ENCODE measurements at places on chromosomes 12 and 14.

- no peak for DNase-seq
These were observed 319.8 kb downstream of the CEP128 start for GRCh38 chr14:80621701-80622100.

- no peak for DNase-seq
These were observed 198.0 kb upstream of the EEA1 start for GRCh38 chr12:93127107-93127560.

GRCh38 chr12:9634177-9634803 is 26.6 kb upstream of the KLRB1 start:
- peak; percentile 16 for DNase-seq

- no peak for DNase-seq
These were observed 13.8 kb upstream of the KCNJ8 start for GRCh38 chr12:21788089-21788983.

DNA sequence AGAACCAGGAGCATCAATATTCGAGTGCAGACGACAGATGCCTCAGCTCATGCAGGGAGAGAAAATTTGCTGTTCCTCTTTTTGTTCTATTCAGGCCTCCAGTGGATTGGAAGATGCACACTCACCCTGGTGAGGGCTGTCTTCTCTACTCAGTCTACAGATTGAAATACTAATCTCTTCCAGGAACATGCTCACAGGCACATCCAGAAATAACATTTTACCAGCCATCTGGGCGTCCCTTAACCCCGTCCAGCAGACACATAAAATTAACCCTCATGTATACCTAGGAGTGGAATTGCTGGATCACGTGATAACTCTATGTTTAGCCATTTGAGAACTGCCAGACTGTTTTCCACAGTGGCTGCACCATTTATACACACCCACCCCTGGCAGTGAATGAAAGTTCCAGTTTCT is 4.5 kb upstream of the OAS2 start:
- no peak for DNase-seq

DNA sequence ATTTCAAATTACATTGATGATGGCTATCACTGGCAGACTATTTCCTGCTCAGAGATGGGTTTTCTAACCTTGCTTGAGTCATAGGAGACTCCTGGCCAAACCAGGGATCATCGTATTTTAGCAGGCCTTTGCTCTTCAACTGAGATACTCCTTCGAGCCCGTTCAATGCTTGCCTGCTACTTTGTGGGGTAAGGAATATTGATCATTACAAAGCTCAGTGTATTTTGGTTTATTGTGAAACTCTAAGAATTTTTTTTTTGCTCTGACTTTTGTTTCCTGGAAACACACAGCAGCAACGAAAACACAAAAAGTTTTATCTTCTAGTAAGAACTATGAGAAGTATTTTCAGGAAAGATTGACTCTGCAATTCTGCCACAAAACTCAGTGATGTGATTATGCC is 4.1 kb downstream of the GPRC5D start:
- DNase-seq, result no peak

DNA sequence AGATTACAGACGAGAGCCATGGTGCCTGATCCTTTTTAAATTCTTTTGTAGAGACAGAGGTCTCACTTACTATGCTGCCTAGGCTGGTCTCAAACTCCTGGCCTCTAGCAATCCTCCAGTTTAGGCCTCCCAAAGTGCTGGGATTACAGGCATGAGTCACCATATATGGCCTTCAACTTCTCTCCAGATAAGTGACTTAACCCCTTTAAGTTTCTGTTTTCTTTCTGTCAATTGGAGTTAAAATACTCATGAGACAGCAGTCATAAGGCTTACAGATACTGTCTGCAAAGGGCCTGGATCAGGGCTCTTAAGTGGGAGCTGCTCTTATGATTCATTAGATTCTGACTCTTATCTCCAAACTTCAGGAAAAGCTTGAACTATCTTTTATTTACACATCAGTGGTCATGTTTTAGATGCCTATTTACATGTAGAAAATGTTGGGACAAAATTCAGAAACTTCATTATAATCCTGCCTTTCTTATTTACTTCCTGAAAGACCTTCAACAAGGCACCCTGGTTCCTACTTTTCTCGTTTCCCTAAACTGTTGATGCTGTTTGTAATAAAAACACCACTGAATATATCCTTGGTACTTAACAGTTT is 271.5 kb upstream of the TBX3 start:
- DNase-seq, result no peak

GRCh38 chr14:74821267-74821915 is 54.6 kb downstream of the PROX2 start:
- DNase-seq, result no peak

DNA sequence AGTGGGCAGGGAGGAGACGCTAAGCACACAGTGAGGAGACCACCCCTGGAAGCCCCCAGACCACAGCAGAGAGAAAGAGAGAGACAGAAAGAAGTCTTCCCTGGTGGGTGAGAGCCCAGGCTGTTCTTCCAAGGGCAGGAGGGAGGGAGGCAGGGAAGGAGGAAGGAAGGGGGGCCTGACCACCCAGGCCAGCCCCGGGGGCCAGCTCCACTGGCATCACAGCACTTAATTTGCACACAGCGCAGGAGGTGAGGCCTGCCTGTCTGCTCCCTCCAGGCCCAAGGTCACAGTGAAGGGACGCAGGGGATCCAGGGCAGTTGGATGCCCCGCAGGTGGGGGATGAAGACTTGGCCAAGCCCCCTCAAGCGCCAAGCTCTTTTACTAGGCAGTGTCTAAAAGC is 141.9 kb upstream of the C14orf180 start:
- DNase-seq, result no peak

- DNase-seq, result no peak
These were observed 156.5 kb upstream of the PLEKHG7 start for GRCh38 chr12:92546259-92546634.

- DNase-seq, result peak; percentile 41
These were observed 2.8 kb downstream of the PIANP start for GRCh38 chr12:6697584-6698351.

- DNase-seq, result no peak
These were observed 25.2 kb upstream of the OAS1 start for GRCh38 chr12:112881602-112882001.

DNA sequence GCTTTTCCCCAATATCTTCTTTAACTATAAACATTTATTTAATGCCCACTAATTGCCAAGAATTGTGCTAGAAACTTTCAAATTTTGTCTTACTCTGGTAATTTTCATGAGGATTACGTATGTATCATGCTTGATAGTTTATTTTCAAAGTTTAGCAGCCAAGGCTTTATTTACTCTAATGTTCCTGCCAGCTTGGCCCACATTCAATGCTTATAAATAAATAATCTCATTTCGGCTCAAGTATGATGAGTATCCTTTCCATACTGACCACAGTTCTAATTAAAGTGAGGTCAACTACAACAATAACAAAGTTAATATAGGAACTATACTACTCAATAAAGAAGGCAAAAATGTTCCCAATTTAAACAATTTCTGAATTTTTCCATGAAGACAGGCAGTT is 259.2 kb downstream of the MED13L start:
- no peak for DNase-seq

DNA sequence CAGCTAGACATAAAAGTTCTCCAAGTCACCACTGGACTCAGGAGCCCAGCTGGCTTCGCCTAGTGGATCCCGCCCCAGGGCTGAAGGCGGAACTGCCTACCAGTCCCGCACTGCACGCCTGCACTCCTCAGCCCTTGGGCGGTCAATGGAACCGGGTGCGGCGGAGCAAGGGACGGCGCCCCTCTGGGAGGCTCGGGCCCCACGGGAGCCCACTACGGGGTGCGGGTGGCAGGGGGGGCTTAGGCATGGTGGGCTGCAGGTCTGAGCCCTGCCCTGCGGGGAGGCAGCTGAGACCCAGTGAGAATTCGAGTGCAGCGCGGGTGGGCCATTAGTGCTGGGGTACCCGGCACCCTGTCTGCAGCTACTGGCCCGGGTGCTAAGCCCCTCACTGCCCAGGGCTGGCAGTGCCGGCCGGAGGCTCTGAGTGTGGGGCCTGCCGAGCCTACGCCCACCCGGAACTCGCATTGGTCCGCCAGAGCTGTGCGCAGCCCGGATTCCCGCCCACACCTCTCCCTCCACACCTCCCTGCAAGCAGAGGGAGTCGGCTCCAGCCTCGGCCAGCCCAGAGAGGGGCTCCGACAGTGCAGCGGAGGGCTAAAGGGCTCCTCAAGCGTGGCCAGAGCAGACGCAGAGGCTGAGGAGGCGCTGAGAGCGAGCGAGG is 11.4 kb upstream of the G2E3 start:
- DNase-seq, result no peak

GRCh38 chr12:55065535-55065934 is 45.8 kb downstream of the NEUROD4 start:
- DNase-seq, result no peak

- no peak for DNase-seq
These were observed 326.4 kb downstream of the NUAK1 start for GRCh38 chr12:105812366-105812765.

GRCh38 chr12:50740307-50740706 is 23.6 kb upstream of the ATF1 start:
- no peak for DNase-seq

GRCh38 chr12:75042125-75042524 is 167.5 kb downstream of the KCNC2 start:
- DNase-seq, result no peak

- DNase-seq, result no peak
These were observed 86.8 kb downstream of the ADGRD1 start for GRCh38 chr12:131040491-131040890.

- DNase-seq, result no peak
These were observed 27.2 kb upstream of the MLXIP start for GRCh38 chr12:122051231-122051876.

GRCh38 chr12:21852251-21852650 is 77.7 kb upstream of the KCNJ8 start:
- no peak for DNase-seq

DNA sequence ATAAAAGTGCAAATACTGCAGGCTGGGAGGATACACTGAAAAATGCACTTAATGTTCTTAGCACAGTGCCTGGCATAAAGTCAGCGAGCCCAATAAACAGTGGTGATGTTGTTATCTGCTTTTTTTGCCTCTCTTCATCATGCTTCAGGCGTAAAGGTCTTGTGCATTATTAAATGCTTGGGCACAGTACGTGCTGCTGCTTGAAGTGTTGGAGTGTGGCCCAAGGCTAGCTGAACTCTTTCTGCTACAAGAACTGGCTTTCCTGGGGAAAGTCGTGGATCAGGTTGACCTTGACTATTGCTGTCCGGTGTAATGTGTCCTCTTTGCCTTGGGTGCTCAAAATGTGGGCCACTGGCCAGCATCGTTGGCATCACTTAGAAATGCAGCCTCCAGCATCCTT is 43.0 kb downstream of the SMOC1 start:
- DNase-seq, result no peak
